NB4 (cell line): ENCODE measurements at places on chromosomes 3 and 15.

- DNase-seq = peak; percentile 72
Measured at GRCh38 chr3:153291059-153291685, 129.1 kb downstream of the RAP2B start.

DNA sequence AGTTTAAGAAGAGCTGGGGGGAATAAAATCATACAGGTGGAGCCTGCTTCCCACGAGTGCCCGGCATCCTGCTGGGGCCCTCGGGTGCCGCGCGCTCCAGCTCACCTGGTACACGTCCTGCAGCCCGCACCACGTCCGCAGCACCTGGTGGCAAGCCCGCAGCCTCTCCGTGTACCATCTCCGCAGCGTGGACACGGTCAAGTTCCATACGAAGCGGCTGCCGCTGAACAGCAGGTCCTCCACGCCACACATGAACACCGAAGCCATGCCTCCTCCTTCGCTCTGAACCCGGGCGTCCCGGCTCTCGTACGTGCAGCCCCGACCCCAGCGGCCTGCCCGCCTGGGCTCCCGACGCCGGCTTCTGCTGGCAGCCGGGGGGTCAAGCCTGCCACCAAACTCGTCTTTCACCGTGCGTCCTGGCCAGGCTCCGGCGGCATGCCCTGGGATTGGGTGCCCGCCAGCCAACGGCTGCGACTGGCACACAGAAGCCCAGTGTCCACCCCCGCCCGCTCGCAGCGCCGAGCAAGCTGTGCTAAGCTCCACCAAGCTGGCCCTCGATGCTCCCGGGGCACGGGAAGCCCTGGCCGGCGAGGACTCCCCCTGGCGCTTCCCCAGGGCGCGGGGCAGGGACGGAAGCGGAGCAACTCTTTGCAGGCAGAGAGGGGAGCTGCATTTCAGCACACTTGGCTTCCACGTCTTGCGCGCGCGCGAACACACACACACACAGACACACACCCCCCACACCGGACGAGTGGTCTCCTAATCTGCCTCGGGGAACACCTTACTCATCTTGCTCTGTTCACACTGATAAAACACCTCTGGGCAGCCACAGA lies at the start of gene FRMD4B:
Gene FRMD4B, minus strand, starts transcription at position 366 of the 833 bp plus-strand sequence. Its CDS starts 99 bp downstream, at position 267.
- no peak for DNase-seq

DNA sequence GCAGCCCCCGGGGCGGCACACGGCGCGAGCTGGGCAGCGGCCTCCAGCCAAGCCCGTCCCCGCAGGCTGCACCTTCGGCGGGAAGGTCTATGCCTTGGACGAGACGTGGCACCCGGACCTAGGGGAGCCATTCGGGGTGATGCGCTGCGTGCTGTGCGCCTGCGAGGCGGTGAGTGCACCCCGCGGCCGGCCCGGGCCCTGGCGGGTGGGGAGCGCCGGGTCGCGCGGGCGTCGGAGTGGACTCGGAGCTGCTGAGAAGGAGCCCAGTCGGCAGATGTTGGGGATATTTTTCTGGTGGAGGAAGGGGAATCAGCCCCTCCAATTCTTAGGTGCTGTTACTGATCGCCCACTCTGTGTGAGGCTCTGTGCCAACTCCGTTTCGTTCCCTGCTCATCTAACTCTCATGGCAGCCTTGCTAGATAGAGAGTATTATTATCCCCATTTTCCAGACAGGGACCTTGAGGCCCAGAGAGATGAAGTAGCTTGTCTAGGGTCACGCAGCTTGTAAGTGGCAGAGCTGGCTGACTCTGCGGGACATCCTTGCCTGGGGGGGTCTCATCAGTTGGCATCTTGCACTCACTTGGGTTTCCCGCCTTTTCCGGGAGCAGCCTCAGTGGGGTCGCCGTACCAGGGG lies 890 bp downstream of the CHRD start:
- no peak for DNase-seq

DNA sequence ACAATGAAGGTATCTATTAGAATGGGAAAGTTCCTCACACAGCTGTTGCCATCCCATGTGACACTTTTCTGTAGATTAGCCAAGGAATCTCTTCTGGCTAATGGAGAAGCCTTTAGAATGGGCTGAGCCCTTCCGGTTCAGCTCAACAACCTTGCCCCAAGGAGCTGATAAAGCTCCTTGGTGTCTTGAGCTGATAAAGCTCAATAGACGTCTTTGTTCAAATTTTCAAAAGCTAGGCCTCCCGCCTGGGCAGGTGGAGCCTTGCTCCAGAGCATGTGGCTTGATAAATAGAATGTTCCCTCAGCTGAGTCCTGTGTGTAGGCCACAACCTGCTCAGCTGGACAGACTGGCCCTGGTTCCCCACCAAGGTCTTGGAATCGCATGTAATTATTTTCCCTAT lies 7.2 kb upstream of the BNIP2 start:
- DNase-seq = no peak
